ENCODE measurements at places on chromosomes 2 and 18.

- no peak for DNase-seq
Observed at GRCh38 chr2:136072621-136073020, 45.3 kb downstream of the CXCR4 start.

DNA sequence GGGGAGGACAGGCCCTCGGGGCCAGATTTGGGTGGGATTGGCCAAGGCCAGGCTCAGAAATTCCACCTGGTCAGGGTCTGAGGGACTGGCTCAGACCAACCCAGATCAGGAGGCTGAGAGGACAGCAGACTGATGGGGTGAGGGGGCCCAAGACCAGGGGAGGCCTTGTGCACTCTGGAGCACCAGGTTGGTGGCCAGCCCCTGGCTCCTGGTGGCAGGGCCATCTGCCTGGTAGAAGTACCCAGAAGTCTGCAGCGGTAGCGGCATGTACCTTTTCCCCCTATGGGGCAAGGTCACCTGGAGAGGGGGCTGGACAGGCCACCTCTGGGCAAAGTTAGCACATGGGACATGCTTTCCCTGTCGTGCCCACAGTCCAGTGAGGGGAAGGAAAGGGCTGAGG is 21.2 kb upstream of the ODC1 start:
- no peak for DNase-seq

DNA sequence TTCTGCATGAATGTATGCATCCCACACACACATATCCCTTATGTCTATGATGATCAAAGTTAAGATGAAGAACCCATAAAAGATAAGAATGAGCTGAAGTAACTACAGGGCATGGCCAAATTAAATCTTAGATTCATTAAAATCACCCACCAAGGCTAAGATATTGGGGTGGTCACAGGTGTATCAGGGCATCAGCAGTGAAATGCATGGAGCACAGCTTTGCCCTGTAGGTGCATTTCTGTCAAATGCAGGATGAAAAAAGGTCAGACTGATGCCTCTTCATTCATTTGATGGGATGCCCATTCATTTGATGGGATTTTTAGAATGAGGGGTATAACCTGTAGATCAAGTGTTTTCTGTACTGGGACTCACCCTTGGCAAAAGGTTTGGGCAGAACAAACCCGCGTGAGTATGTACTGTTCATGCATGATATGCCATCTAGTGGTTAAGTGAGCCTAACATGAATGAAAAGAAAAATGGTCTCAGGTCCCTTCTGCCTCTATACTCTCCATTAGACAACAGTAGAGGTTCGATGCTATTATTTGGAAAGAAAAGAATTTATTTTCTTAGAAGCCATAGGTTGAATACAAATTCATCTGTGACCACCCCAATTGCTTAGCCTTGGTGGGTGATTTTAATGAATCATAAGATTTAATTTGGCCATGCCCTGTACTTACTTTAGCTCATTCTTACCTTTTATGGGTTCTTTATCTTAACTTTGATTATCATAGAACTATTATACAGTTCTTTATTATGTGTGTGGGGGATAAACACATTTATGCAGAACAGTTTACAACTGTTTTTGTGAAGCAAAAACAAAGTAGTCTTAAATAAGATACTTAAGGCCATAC is 43.2 kb upstream of the NOSTRIN start:
- no peak for DNase-seq

DNA sequence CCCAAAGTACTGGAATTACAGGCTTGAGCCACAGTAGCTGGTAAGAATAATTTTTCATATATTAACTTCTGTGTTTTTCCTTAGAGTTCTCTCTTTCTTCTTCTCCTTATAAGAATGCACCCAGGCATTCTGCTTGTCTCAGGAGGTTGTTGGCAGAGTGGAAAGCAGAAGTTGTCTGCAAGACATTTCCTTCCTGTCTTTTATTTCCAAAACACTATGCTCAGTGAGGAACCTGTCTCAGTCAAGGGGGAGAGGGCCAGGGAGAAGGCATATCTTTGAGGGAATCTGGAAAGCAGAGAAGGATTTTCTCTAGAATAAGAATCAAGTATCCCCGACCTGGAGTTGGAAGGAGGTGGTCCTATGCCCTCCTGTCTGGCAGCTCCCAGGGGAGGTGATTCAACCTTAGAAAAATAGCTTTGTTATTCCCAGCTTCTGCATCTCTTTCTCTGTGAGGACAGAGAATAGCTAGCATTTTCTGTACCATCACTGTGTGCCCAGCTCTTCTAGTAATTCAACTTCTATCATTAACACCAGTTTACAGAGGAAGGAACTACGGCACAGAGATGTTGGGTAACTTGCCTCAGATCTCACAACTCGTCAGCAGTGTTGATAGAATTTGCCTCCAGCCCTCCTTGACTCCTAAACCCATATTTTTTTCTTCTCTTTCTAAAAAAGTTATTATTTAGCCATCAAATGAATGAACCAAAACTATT is 3.8 kb upstream of the LPIN2 start:
- DNase-seq = no peak

GRCh38 chr2:58202404-58202803 is 38.7 kb downstream of the FANCL start:
- no peak for DNase-seq

DNA sequence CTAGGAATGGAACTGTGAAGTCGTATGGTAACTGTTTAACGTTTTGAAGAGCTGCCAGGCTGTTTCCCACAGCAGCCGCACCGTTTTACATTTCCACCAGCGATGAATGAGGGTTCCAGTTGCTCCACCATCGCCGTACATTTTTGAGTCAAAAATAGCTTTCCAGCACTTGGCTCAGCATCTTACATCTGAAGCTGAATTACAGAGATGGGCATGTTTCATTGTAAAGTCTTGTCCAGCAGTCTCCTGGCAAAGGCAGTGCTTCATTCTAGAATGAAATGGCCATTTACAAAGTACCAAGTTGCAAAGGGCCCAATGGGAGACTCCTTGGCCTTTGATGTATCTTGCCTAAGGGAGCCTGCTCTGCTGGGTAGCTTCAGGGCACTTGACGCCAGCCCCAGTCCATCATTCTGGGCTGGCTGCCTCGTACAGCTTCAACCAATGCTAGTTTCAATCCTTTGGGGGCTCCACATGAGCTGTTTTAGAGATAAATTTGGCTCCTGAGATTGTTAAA is 45.1 kb downstream of the ATIC start:
- no peak for DNase-seq

GRCh38 chr2:69755862-69756467 is 14.0 kb downstream of the ANXA4 start:
- no peak for DNase-seq

DNA sequence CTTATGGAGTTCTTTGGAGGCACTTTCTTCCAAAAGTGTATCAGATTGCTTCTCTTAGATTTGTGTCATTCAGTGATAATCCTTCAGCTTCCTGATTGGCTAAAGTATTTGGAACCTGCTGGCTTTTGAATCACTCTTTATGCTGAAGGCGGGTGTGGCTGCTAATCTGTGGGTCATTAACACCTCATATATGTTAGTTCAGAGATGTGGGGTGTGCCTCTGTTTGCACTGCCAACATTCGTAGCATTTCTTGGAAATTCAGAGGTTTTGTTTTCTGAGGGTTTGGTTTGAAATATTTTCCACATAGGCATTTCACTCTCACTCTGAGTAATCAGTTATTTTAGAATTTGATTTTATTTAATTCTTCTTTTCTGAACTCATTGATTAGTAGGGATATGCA is 1604.4 kb upstream of the ACVR2A start:
- no peak for DNase-seq

DNA sequence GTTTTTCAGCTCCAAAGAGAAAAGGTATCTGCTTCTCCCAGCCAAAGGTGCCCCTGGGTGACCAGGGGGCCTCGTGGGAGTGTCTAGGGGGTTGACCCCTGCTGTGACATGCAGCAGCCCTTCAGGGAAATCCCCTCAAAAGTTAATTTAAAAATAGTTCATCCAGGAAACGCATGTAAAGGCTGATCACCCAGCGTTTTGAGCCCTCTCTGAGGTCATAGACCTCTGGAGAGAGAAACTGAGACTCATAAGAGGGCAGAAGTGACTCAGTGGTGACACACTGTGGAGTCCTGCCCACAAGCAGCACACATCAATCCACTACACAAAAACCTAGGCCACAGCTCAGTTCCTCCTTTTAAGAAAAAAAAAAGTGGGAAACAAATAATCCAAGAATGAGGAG is 11.9 kb downstream of the GAL3ST2 start:
- DNase-seq = no peak

DNA sequence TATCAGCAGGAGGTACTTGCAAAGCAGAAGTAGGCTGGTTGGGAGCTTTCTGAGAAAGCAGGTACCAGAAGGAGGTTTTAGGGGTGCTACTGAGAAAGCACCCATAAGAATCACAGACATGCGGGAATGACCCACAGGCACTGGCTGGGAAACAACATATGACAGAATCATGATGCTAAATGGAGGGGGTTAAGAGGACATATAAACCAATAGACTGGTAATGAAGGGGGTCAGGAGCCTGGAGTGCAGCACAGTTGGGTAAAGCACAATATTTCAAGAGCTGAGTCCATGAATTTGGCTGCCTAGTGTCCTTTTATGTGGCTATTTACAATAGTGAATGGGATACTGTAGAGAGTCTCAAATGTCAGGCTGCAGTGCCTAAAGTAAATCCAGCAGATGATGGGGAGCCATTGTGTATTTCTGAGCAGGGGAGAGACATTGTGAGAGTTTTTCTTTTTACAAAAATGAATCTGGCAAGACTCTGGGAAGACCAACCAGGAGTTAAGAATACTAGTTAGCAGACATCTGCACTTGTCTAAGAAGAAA is 27.6 kb upstream of the GMCL1 start:
- DNase-seq = no peak

DNA sequence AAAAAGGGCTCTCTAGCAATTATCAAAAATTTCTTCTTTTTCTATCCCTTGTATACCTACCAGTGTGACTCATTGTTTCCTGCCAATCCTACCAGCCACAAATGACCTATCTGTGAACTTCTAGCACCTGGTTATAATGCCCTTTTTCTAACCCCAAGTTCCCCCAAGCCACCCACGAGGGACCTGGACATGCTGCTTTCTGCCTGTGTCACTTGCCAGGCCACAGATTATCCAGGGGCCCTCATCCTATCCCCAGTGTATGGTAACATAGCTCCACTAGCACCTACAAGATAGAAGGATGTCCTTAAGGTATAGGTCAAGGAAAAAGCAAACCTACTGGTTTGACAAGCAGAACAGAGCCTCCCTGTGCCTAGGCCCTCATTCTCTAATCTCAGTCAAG is 26.8 kb downstream of the AAK1 start:
- no peak for DNase-seq

DNA sequence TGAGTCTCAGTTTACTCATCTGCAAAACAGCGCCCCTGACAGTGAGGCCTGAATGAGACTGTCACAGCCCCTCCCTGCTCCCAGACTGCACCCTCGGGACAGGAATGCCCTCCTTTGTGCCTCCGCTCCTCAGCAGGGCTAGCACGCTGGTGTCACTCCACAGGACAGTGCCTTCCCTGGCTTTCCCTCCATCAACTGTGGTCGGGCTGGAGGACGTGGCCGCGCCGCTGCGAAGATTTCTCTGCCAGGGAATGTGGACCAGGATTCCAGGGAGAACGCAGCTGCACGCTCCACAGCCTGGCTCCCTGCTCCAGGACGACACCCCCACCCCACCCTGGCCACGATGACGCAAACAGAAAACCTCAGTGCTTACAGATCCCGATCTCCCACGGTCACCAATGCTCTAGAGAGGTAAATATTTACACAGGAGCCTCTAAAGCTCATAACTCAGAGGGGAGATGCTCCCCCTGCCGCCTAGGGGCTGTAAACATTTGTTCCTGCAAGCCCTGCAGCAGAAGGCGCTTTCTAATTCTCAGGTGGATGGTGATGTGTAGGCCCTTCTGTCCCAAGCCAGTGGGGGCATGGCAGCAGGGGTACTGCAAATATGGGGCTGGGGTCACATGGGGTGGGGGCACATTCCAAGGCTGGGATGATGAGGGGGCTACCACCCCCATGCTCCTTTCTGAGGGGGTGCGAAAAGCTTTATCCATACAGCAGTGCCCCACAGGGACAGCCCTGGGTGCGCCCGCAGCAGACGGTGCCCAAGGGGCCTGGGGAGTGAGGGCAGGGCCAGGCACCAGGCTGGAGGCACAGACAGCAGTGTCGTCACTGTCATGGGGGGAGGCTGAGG is 12.4 kb downstream of the HS6ST1 start:
- DNase-seq = no peak
